Astrocyte of the cerebellum (primary cell): ENCODE measurements at places on chromosomes 11 and 22.

GRCh38 chr11:61065955-61066638 lies 36.2 kb upstream of the CD5 start:
- DNase-seq = no peak

- no peak for DNase-seq
Observed at GRCh38 chr11:110003426-110003825, 89.8 kb upstream of the ZC3H12C start.

DNA sequence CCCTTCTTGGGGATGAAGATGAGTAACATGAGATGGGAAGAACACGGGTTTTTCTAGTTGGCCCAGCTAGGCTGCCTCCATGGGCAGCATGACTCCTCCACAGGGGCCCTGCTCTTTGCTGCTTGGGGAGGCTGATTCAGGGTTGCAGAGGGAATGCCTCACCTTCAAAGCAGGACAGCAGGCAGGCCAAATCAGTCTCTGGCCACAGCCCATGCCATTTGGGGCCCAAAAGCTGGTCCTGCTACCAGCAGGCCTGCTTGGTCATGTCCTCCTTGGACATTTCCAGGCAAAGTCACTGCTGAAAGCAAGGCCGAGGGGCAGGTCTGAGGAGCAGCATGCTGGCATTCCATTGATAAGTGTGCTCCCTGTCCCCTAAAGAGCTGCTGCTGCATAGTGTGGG lies 13.8 kb upstream of the MAPK8IP1 start:
- no peak for DNase-seq

GRCh38 chr22:27574002-27574366 lies 227.6 kb downstream of the MN1 start:
- no peak for DNase-seq

DNA sequence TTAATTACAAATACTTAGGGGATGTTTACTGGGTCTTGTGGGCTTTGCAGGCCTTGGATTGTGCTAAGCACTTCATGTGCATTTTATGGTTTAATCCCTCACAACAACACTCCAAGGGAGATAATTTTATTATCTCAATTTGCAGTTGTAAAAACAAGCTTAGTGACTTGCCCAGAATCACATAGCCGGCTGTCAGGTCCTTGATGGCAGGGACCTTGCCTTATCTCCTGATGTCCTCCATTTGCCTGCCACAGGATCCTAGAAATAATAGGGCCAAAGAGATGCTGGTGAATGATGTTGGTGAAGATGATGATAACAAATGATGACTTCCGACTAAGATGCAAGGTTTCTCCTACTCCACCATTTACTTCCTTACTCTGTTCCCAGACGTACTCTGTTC lies 385.4 kb downstream of the TMEM135 start:
- no peak for DNase-seq

GRCh38 chr22:25643232-25644000 lies 78.9 kb downstream of the GRK3 start:
- DNase-seq = no peak

GRCh38 chr11:96267496-96268032 lies 75.4 kb downstream of the MAML2 start:
- no peak for DNase-seq

DNA sequence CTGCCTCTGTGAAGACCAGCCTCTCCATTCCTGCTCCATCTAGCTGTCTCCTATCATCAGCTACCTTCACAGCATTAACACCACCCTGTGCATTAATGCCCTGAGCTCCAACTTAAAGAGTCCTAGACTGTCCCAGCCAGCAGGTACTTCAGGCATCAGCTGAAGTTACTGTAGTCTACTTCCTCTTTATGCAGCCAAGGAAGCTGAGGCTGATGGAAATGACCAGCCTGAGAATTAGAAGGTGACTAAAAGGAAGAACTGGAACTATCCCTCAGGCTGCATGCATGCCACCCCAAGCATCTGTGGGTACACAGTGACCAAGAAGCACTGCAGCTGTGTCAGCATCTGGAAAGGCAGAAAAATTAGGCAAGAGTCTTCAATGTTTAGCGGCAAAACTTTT lies 28.2 kb downstream of the MS4A10 start:
- DNase-seq = no peak

GRCh38 chr11:92776676-92777075 lies 192.8 kb upstream of the MTNR1B start:
- no peak for DNase-seq

DNA sequence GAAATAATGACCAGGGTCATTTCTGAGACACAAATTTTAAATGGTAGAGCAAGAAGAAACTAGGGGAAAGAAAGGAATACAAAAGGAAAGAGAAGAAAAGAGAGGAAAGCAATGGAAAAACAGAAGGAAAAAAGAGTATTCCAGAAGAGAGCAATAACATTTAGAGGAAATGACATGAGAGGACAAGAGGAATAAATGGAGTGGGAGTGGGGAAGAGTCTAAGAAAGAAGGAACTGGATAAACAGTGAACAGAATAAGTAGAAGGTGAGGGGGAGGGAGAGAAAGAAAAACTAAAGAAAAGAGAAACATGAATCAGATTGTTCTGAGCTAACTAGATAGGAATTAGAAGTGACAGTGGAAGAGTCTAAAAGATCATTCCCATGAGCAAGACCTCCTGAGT lies 28.4 kb downstream of the PRDM10 start:
- no peak for DNase-seq

DNA sequence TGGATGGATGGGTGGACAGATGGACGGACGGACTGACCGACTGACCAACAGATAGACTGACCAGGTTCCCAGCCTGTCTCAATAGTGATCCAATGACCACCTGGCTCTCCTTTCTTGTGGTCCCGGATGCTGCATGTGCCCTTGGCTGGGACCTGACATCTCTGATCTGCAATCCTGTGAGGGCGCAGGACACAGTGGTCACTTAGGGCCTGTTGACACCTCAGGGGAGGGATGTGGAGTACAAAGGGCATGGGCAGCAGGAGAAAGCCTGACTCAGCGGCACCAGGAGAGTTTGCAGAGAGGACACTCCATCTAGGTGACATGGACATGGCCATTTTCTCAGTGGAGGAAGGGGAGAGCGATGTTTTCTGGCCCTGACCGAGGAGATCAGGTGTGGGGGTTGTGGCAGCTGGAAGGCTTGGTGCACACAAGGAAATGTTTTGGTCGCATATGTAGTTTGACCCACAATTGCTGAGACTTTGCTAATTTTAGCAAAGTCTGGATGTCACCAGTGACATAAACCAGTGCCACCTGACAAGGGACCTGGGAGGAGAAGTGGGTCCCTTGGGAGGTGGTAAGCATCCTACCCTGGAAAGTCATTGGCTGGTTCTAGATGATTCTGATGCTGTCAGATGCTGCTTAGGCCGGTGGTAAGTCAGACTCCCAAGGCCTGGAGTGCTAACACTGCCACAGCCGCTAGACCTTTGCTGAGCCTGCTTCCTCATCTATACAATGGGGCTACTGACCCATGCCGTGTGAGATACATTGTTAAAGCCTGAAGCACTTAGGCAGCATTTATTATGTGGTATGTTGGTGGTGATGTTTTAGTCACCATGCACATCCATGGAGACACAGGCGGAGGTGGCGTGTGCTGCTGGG lies 50.7 kb downstream of the CD82 start:
- no peak for DNase-seq

- DNase-seq = no peak
Observed at GRCh38 chr11:95443386-95443785, 212.4 kb upstream of the SESN3 start.

DNA sequence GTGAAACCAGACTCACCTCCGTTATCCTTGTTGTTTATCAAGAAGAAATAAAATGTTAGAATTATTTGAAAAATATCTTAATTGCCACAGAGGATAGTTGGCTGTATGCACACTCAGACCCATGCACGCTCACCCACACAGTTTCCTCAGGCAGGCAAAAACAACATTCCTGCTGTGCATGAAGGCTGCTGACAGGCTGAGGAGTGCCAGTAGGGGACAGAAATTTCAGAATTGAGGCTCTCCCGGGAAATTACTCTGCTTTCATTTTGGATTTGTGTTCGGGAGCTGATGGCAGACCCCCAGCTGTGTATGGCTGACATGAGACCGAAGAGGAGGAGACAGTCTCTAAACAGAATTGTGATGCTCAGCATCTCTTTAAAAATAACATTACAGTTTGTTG lies 87.5 kb downstream of the AMOTL1 start:
- no peak for DNase-seq

GRCh38 chr22:24437741-24438328 lies 10.4 kb downstream of the ADORA2A start:
- no peak for DNase-seq

DNA sequence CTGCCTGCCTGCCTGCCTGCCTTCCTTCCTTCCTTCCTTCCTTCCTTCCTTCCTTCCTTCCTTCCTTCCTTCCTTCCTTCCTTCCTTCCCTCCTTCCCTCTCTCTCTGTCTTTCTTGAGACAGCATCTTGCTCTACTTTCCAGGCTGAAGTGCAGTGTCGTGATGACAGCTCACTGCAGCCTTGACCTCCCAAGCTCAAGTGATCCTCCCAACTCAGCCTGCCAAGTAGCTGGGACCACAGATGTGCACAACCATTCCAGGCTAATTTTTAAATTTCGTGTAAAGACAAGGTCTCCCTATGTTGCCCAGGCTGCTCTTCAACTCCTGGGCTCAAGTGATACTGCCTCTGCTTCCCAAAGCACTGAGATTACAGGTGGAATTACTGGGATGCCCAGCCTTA lies 328.2 kb upstream of the SORL1-AS1 start:
- no peak for DNase-seq

DNA sequence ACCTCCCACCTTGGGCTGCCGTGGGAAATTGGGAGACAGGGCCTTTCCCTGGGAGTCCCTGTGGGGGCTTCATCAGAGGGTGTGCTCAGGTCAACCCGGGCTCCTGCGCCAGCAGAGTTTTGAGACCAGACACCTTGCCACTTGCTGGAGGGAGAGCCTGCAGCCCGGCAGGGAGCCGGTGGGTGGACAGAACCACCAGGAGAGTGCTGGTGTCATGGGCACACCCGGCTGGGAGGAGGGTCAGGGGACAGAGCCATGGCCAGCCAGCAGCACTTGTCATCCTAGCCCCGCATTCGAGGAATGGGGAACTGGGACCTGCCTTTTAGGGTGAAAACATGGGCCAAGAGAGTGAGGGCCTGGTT lies 209.3 kb downstream of the TBC1D22A start:
- DNase-seq = no peak

DNA sequence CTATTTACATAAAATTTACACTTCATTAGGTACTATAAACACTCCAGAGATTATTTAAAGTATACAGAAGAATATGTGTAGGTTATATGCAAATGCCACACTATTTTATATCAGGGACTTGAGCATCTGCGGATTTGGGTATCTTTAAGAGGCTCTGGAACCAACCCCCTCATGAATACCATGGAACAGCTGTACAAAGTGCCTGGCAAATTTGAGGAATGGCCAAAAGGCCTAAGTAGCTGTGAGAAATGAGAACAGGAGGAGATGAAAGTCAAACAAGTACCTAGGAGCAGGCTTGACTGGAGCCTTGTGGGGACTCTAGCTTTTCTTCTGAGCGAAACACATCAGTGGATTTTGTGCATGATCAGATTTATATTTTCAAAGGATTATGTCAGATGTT lies 149.3 kb downstream of the RBFOX2 start:
- no peak for DNase-seq

DNA sequence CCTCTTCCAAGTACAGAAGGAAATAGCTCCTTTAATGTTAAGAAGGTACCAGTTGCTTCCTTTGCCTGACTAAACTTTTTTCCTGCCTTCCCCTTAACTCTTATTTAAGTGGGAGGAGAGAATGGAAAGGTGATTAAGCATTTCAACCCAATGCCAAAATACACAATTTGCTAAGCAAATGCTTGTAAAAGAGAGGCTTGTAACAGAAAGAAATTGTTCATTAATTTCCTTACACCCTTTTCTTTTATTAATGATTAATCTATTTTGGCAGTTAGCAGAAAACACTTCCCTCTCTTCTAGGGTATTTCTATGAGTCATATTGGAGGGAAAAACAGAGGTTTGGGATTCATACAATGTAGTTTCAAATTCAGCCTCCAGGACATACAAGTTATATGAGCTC lies 427.6 kb upstream of the FAT3 start:
- DNase-seq = no peak

- DNase-seq = no peak
Observed at GRCh38 chr22:38569181-38569971, 607 bp downstream of the DMC1 start.

- no peak for DNase-seq
Observed at GRCh38 chr11:133896028-133896427, 50.7 kb upstream of the SPATA19 start.

DNA sequence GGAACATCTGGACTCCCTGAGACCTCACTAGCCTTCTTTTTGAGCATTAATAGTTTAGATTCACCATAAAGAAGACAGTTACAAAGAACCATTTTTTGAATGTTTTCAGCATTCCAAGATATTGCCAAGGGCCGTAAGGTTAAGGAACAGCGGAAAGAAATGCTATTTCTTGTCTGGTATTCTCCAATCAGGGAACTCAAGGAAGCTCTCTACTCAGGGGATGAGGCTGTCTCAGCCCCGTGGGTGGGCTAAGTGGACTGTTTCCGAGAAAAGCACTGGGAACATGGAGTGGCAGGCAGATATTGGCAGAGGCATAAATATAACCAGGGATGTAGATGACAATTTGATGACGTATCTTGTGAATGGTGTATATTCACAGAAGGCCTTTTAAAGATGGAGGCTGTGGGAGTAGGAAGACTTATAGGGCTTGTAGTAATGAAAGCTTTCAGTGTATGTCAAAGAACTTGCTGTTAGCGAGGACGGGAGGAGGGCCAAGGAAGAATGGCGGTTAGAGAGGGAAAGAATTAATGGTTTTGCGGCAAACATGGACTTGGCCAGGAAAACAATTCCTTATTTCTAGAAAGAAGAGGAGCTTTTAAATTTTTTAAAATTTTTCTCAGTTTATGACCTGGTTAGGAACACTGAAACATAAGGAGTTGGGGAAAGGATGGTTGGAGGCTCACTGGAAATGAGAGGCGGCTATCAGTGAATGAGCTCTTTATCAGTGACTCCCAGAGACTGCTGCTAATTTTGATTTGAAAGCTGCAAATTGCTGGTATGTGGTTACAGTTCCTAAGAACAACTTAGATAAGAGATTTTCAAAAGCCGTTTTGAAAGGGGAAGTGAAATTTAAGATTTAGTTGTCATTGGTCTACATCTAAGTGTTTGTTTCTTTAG lies 64.6 kb downstream of the ST3GAL4 start:
- no peak for DNase-seq

- DNase-seq = no peak
Observed at GRCh38 chr11:103497268-103497667, 388.0 kb downstream of the DYNC2H1 start.

- DNase-seq = no peak
Observed at GRCh38 chr22:31247726-31248125, 35.6 kb downstream of the LIMK2 start.

- no peak for DNase-seq
Observed at GRCh38 chr22:50171965-50172421, 1.5 kb downstream of the PANX2 start.

DNA sequence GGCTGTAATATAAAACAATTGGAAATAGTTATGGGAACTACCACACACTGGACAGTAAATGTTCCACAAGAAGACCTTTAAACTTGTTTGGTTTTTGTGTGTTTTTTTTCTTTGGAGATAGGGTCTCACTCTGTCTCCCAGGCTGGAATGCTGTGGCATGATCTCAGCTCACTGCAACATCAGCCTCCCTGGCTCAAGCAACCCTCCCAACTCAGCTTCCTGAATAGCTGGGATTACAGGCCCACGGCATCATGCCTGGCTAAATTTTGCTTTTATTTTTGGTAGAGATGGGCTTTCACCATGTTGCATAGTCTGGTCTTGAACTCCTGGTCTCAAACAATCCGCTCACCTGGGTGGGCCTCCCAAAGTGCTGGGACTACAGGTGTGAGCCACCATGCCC lies 121.0 kb downstream of the MPPED2 start:
- no peak for DNase-seq

GRCh38 chr11:65653229-65654225 lies 9.2 kb downstream of the RELA start:
- DNase-seq = no peak
